ENCODE measurements at places on chromosomes 6 and 20. TPM values are rescaled to one million over a fixed set of nuclear protein-coding genes. Genes with fewer than 3 reads are reported as not detected.
A peak's percentile ranks its signal among the peaks of the same experiment; 100 is the strongest.

Gene CD93
- not detected for total RNA-seq

- no peak for DNase-seq
Measured at GRCh38 chr6:158758941-158759479, 60.2 kb downstream of the EZR start.

- DNase-seq: no peak
Measured at GRCh38 chr20:11431621-11432020, 486.1 kb upstream of the BTBD3 start.

DNA sequence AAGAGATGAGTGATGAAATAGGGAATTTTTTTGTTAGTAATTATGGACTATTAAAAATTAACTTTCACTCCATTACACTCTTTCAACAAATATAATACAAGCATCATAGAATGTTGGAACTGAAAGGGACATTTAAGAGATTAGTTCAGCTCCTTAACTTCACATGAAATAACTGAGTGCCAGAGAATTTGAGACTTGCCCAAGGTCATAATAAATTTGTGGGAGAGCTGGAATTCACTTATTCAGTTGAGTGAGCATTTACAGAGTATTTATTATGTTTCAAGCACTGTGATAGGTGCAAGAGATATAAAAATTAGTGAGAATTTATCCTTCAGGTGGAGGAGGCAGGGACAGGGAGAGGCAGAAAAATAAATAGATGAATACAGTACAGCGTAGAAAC is 154.6 kb downstream of the KCNQ5 start:
- DNase-seq: no peak

DNA sequence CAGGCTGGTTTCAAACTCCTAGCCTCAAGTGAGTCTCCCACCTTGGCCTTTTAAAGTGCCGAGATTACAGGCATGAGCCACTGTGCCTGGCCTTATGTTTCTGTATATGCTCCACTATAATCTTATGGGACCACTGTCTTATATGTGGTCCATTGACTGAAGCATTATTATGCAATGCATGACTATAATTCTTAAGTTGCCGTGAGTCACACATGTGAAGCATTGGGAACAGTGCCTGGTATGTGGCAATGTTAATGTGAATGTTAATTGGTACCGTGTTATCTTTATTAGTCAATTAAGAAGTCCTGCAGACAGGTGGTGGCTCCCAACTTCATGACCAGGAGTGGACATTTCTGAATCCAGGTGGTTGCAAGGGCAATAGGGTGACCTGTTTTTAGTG is 14.7 kb upstream of the ASXL1 start:
- no peak for DNase-seq

- DNase-seq: no peak
Measured at GRCh38 chr20:5265662-5265985, 51.1 kb downstream of the PROKR2 start.

DNA sequence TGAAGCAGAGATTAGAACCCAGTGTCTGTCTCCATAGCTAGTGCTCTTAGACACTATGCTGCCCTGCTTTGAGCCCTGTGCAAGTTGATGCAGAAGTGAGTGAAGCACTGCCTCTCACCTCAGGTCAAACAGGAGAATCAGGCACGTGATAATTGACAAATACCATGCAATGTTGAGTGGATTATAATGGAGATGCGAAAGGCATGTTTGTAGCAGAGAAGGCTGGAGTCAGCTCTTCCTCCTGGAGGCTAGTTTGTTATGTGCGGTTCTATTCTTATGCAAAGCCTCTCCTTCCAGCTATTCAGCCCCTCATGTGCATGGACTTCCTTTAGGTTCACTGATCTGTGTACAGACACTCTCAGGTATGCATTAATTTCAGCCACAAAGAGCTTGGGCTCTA is 108.5 kb downstream of the MANEA start:
- DNase-seq: no peak

GRCh38 chr20:12243327-12243726 is 325.6 kb downstream of the BTBD3 start:
- DNase-seq: no peak

DNA sequence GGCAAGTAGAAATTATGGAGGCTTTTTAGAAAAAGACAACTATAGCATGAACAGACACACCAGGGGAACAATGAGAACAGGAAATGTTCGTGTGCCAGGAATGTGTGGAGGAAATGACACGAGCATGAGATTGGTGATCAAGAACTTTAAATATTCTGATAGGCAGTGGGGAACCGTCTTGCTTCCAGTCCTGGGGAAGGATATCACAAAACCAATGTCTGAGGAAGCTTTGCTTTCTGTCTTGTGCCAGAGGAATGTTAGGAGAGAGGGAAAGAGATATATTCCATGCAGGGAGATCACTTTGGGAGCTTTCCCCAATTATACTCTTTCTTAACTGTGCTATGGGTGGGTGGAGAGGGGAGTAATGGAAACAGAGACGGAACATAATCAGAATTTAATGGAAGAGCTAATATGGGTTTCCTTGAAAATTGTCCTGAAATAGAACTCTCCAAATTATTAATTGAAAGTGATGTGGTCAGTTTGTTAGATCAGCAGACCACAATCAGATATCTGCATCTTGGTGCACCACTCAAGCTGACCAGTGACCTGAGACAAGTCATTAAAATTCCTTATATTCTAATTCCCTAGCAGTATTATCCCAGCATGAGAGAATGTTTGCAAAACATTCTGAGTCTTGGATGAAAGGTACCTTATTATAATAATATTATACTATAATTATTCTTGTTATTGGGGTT is 178.2 kb downstream of the SOX4 start:
- DNase-seq: no peak

Gene TMEM74B
- not detected for total RNA-seq

Gene TOX2
- total RNA-seq: 6.2 TPM

Gene PRSS35
- 1.1 TPM for total RNA-seq

Gene STMND1
- total RNA-seq: not detected

GRCh38 chr6:2579241-2579761 is 171.4 kb downstream of the MYLK4 start:
- DNase-seq: no peak

- DNase-seq: no peak
Measured at GRCh38 chr6:113640051-113640450, 217.1 kb upstream of the MARCKS start.

- no peak for DNase-seq
Measured at GRCh38 chr20:62111148-62111547, 11.1 kb upstream of the LSM14B start.

GRCh38 chr20:62598761-62599194 is 43.5 kb upstream of the SLCO4A1 start:
- no peak for DNase-seq

GRCh38 chr20:50554694-50555579 is 44.8 kb downstream of the PTPN1 start:
- DNase-seq: no peak

- no peak for DNase-seq
Measured at GRCh38 chr6:92756912-92757311, 662.4 kb downstream of the EPHA7 start.

- no peak for DNase-seq
Measured at GRCh38 chr6:15491986-15492269, 170.9 kb downstream of the DTNBP1 start.

Gene SLA2
- not detected for total RNA-seq

- no peak for DNase-seq
Measured at GRCh38 chr20:36629719-36630681, 16.0 kb downstream of the SLA2 start.

Gene PPP1R18
- 76.8 TPM for total RNA-seq

DNA sequence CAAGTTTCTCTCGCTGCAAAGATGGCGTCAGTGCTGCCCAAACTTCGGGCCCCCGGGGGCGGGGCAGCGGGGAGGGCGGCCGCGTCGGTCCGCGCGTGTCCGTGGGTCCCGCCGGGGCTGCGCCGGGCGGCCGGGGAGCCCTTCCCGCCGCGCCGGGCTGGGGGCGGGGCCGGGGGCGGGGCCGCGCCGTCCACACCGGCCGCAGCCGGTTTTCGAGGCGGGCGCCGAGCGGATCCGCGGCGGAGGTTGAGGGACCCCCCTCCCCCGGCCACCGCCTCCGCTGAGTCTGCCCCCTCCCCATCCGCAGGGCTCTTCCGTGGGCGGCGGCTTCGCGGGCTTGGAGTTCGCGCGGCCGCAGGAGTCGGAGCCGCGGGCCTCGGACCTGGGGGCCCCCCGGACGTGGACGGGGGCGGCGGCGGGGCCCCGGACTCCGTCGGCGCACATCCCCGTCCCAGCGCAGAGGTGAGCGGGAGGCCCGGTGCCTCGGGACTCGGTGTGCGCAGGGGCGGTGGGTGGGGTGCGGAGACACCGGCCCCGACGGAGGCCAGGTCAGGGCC is 572 bp downstream of the SLC2A4RG start:
- no peak for DNase-seq

DNA sequence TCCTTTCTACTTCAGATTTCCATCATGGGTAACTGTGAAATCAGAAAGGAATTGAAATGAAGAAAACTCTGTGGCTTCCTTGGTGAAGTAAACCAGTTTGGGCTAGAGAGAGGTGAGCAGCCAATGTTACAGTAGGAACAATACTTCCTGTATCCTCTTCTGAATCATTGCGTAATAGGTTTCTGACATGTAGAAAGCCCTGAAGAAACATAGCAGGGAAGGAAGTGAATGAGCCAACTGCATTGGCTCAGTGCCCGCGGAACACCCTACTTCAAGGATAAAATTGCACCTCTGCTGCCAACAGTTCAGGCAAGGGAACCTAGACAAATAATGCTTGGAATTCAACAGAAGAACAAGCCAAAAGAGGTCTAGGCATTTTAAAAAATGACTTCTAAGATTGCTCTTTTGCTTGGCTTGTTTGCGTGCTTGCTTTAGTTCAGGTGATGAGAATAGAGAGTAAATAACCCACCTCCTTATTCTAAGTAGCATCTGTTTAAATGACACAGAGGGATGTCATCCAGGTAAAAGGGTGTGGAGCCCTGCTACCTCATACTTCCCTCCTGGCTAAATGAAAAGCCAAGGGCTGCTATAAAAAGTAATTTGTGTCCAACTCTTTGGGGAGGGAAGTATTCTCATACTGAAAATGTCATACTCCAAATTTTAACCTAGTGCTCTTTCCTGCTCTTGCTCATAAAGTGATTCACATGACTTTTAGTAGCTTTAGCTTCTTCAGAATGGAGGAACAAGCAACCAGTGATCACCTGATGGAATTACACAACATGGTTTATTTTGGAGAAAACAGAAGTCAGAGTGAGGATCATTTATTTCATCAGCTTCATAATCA is 30.0 kb upstream of the AKIRIN2 start:
- DNase-seq: peak; percentile 67

- DNase-seq: no peak
Measured at GRCh38 chr20:33667245-33667675, 517 bp downstream of the ACTL10 start.

Gene TP53TG5
- not detected for total RNA-seq

DNA sequence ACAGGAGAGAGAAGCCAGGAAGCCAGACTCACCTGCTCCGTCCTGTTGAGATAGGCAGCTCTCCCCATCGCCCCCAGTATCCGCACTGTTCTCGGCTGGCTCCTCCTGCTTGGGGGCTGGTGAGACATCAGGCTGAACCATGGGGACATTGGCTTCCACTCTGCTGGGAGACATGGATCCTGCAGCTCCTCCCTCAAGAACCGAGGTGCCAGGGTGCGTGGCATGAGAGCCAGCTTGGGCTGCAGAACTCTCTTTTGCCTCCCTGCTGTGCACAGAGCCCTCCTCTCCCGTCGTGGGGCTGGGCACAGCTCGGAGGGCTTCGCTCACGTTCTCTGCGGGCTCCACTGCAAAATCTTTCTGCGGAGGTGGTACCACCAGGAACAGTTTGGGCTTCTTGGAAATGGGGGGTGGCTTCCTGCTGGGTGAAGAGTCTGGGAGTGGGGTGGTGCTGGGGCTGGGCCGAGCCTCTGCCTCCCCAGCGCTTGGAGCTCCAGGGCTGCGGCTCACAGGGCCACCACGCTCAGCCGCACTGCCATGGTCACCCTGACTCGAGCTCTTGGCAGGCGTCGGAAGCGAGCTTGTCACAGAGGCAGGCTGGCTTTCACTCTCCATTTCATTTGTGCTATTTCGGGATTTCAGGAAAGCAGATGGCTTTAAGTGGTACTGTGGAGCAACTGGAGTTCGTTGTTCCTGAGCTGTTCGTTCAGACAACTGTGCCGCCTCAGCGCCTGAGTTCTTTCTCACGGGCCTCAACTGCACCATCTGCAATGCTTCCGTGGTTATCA is 26.5 kb downstream of the HEBP2 start:
- no peak for DNase-seq

GRCh38 chr20:46823271-46823751 is 71.3 kb upstream of the EYA2 start:
- DNase-seq: no peak

Gene MTO1
- total RNA-seq: 44.7 TPM

DNA sequence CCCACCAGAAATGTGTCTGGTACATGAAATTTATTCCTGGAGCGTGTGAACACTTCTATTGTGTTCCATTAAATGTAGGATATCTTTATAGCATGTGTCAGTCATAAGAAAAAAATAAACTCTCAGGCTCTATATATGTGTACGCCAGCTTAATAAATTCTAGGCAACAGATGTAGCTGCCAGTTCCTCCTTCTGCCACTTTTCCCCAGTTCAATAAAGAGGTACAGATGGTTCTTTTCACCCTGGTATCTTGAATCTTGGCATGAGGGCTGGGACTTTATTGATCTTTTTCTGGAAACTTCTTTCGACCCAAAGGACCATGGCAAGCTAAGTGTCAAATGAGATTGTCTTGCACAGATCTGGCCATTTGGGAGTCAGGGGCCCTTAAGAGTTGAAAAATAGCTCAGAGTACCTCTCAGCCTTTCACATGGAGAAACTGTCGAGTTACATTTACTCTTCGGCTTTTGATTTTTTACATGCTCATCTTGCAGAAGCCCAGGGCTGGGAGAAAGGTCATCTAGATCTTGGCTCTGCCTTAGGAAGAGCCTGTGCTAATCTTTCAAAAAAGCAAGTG is 240.9 kb downstream of the DOK5 start:
- no peak for DNase-seq

- DNase-seq: no peak
Measured at GRCh38 chr6:79813143-79813850, 134.1 kb downstream of the ELOVL4 start.

Gene EEF1A1
- 11,916 TPM for total RNA-seq

DNA sequence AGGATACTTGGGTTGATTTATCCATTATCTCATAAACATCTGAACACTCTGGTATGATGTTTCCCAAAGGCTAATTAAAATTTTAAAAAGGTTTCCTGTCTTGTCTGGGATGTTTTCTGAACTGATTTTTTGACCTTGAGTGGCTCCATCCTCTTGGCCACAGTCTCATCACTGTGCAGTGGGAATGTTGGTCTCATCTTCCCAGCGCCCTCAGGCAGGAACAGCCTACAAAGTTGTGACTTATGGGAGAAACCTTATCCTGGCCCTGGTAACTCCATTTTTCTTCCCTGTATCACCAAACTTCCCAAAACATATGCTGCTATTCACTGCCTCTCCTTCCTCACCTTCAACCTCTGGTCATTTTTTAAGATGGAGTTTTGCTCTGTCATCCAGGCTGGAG is 6.8 kb upstream of the BPIFA3 start:
- no peak for DNase-seq

DNA sequence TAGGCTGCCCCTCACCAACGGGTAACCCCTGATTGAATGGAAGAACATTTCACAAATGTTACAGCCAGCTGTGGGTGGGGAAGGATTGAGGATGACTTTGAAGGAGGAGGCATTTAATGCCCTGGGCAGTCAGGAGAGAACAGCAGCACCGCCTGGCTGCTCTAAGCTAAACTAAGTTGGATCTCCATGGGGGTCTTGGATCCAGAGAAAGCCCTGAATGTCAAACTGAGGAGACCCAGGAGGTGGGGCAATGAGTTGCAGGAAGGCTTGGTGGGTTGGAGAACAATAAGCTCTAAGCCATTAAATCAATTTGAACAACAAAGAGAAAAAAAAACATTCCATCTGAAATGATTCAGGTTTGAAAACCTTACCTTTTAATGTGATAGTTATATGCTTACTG is 35.4 kb downstream of the TMX4 start:
- DNase-seq: no peak

Gene BIRC7
- total RNA-seq: not detected

Gene CENPB
- total RNA-seq: 144 TPM
